DMS153 (cell line): ENCODE measurements at places on chromosomes 7 and 10.

GRCh38 chr7:31663072-31663471 lies 23.9 kb upstream of the PPP1R17 start:
- DNase-seq, result no peak

DNA sequence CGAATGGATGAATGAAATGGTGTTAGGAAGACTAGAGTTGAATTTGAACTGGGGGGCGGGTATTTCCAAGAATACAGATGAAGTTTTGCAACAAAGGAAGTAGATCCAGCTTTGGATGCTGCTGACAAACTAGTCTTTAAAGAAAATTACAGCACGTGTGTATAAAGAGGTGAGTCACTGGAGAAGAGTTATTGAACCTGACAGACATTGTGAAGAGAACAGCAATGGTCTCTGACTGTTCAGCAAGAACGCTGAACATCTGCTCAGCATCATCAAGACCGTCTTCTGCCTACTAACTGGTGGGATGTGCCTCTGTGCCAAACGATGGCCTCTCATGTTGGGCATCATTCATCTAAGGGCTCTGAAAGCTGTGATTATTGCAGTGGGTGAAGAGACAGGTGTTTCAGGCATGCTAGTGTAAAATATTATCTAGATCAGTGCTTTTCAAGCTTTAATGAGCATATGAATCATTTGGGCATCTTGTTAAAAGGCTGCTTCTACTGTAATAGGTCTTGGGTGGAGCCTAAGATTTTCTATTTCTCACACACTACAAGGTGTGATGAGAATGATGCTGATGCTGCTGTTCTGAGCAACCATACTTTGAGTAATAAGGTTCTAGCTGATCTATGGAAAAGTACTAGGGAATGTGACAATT lies 291.3 kb downstream of the PTEN start:
- DNase-seq, result no peak

- no peak for DNase-seq
These were observed 10.3 kb upstream of the HSPB1 start for GRCh38 chr7:76292213-76292573.

- no peak for DNase-seq
These were observed 50.1 kb downstream of the FAM13C start for GRCh38 chr10:59312247-59312646.

DNA sequence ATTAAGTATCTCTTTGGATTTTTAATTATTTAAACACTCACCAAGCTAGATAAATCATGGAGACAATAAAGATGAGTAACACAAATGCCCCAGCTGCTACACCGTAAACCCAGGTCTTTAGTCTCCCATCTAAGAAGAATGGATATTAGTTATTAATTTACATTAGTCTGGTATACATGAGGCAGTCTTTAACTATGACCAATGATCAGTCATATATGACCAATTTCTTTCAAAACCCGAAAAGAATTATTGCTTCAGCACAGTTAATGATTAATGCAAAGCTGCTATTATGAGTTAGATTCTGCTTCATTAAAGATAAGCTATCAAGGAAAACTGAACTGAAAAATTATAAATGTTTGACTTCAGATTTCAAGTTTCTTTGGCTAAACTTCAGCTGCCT lies 402.9 kb downstream of the PHF14 start:
- DNase-seq, result no peak

- DNase-seq, result peak; percentile 32
These were observed 97.0 kb downstream of the TPK1 start for GRCh38 chr7:144738708-144739314.
